ENCODE measurements at places on chromosomes 5 and 9.

GRCh38 chr9:76519075-76519835 is 60.3 kb downstream of the GCNT1 start:
- DNase-seq, result no peak

DNA sequence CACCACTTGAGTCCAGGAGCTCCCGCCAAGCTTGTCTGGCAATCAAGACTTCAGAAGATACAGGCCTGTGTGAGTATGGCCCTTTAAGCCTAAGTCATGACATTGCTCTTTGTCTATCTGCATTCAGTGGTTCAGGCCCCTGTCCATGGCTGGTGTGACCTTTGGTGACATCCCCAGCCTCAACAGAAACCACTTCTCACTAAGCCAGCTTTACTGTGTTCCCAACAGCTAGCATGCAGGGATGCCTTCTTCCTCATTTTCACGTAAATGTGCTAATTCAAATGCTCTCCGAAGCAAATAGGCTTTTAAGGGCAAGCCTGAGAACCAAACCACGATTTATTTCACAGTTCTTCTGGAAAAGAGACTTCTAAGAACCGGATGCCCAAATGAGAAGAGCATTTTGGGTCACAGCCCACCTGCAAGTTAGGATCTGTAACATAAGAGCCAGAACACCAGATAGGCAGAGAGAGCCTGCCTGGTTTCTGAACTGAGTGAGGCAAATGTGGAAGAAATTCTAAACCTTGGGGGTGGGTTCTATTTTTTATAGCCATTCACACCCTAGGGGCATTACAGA is 14.9 kb downstream of the CD180 start:
- DNase-seq, result no peak

- DNase-seq, result no peak
Observed at GRCh38 chr5:6410421-6410820, 32.1 kb upstream of the MED10 start.

DNA sequence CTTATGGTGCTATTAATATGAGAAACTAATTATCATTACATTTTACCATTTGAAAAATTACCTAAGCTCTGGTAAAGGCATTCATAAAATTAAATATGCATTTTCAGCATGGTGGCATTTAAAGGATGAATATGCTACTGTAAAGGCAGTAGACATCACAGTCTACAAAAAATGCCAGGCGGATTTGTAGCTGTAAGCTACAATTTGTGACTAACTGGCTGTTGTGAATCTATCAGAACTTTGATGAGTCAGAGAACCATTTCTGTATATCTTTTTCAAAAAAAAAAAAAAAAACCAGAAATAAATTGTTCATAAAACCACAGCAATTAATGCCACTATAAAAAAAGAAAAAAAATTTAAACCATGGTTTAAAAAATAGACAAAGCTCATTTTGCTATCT is 186.3 kb downstream of the NFIB start:
- no peak for DNase-seq

- no peak for DNase-seq
Observed at GRCh38 chr5:169889572-169889971, 90.7 kb downstream of the INSYN2B start.

DNA sequence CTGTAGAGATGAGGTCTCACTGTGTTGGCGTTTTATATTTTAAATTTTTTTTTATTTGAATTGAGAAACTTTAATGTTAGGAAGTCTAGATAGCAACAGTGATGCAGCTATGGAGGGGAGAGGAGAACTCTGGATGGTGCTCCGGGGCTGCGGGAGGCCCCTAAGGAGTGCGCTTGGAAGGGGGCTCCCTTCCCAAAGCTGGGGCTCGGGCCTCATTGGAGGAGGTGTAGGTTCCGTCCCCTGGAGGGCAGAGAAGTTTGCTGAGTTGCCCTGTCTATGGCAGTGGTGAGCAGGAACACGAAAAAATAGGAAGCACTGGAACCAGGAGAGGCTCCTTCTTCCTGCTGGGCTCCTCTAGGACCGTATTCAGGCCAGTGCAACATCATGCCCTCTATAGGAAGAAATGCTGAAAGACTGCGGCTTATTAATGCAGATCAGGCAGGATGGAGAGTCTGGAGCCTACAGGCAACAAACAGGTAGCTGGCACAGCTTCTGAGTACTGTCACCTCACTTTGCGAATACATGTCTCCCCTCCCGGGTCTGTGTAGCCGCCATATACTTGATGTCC is 16.1 kb downstream of the AHRR start:
- DNase-seq, result no peak

DNA sequence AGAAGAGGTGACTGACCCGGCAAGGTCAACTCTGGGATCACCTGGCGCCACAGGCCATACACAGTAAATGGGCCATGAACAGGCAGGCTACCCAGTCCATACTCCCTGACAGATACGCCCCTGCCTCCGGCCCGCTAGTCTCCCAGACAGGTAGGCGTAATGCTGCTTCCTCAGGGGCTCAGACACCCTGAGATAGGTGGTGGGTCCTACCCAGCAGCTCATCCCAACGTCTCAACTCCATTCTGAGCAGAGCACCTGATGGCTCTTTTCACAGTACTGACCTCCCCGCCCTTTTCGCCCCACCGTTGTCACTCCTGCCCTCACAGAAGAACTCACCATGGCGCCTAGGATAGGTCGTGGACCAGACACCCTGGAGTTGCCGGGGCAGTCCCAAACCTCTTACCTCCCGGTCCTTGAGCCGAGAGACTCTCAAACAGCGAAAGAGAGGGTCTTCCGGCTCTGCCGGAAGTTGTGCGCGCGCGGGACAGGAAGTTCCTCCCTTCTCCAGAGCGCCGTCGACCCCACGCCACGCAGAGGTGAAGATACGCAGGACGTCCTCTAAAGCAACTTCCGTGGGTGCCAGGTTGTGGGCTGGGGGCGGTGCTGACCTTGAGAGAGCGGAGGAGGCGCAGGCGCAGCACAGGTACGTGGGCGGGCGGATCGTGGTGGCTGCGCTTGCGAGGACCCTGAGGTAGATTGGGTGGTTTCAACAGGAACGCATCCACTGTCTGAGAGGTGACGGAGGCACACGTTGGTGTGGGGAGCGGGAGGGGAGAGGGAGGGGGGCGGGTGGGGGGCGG is at the start of gene TMEM161B:
Gene TMEM161B (minus strand): TSS at position 461 of the 800 bp plus-strand sequence. CDS start 122 bp downstream, at position 339.
- DNase-seq, result peak; percentile 96

DNA sequence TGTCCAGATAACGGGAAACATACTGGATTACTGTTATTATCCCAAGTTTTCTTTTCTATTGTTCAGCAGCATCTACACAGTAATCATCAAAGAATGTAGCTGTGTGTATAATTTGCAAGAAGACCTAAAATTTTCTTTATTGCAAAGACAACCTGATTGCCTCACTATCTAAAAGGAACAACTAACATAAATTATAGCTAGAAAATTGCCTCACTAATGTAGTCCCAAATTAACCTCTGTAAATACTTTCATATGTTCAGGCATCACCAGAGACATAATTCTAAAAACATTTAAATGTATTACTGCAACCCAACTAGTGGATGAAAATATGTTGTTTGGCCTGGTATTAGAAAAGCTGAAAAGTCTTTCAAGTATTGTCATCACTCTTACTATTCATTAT is 275.4 kb downstream of the CDH12 start:
- no peak for DNase-seq

DNA sequence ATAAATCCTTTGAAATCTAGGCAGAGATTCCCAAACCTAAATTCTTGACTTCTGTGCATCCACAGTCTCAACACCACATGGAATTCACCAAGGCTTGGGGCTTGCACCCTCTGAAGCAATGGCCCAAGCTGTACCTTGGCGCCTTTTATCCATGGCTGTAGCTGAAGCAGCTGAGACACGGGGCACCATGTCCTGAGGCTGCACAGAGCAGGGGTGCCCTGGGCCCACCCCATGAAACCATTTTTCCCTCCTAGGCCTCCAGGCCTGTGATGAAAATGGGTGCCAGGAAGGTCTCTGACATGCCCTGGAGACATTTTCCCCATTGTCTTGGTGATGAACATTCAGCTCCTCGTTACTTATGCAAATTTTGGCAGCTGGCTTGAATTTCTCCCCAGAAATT is 158.6 kb upstream of the NUDT12 start:
- DNase-seq, result no peak

DNA sequence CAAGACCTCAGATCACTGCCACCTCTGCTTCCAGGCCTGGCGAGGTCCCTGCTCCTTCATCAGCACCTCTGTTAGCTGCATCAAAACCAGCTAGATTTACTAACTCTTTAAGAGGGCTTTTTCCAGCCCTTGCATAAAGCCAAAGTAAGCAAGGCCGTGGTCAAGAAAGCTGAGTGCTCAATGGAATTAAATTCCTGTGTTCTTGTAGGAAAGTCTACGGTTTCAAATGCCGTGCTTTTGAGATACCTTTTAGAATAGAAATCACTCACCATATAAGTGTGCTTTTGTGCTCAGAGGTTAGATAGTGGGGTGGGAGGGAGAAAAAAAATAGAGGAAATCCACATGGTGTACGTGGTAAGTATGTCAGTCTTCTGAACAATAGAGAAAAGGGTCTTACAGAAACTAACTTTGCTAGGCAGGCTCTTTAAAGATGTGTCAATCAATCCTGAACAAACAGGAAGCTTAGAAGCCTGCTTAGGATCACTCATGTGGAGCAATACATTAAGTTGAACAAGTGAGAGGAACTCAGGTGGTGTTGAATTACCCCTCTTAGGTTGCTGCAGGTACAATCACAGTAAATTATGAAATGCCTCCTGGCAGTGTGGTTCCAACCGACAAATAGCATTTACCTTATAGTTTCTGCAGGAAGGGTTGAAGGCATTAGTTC is 79.7 kb downstream of the SEMA6A start:
- DNase-seq, result no peak

DNA sequence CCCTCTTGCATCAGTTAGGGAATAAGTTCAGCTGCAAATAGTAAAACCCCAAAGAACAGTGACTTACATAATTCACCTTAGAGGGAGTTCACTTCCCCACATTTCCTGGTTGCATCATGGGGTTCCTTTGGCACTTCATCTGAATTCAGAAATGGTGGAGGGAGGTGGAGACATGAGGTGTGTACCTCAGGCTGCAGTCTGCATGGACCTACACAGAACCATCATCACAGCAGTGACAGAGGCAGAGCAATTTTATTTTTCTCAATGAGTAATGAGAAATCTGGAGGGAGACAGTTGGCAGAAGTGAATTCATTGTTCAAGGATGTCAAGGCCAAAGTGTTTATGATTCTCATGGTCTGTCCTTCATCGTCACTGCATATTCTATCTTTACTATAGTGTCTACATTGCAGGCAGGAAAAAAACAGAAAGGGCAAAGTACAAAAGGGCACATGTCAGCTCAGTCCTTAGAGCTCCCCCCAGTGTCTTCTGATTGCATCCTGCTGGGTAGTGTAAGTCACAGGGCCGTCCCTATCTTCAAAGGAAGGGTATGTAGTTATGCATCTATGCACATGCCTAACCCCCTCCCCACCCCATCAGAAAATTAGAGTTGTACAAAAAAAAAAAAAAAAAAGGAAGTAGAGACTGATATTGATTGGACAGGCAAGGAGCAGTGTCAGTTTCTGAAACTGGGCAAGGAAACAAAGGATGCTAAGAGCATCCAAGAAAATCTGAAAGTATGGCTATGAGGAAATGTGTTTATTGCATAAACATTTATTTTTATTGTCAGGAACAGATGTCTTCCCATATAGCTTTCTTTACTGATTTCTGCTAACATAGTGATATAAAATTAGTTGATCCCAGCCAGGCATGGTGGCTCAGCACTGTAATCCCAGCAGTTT is 132.7 kb upstream of the APC start:
- DNase-seq, result no peak

- no peak for DNase-seq
Observed at GRCh38 chr5:179509239-179509638, 41.1 kb upstream of the RUFY1 start.

DNA sequence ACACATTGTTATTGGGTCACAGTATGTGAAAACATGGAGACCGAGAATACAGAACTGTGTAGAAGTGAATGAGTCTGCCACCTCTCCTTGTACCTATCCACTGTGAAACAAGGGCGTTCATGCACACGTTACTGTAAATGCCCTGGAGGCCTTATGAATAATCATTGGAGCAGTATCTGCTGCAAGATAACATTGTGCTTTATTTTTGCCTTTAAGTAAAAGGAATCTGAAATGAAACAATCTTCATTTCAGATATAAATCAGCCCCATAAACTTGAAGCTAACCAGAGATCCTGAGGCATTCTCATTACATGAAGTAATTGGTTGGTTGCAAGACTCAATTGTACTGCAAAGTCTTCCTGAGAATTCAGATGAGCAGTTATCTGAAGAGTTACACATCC is 419.6 kb downstream of the KDM4C start:
- no peak for DNase-seq

- no peak for DNase-seq
Observed at GRCh38 chr5:141705469-141705868, 23.4 kb upstream of the ARAP3 start.

GRCh38 chr5:886716-887325 is 5.8 kb downstream of the BRD9 start:
- no peak for DNase-seq

DNA sequence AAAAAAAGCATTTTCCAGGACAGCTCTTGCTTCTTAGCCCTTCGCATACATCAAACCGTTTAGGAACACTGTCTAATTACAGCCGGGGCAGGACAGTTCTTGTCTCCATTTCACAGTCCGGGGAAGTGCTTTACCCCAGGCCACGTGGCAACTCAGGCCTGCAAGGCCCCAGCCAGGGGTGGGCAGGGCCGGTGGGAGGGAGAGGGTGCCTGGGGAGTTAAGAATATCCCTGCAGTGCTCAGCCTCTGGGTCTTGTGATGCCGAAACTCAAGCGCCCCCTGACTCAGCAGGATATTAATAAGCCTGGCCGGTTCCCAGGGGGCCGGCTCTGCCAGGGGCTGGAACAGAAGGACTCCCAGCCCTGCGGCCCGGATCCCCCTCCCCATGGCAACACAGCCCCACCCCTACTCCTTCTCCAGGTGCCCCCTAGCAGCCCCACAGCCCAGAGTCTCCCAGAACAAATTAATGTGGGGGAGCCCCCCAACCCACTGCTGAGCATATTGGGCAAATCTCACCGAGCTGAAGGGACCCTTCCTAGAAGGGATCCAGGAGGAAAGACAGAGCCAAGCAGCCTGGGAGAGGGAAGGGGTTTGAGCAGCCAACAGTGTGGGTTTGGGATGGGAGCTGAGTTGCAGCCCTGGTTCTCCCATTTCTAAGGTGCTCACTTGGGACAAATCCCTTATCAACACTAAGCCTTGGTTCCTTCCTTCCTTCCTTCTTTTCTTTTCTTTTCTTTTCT is 45.3 kb downstream of the PLPP7 start:
- DNase-seq, result no peak

DNA sequence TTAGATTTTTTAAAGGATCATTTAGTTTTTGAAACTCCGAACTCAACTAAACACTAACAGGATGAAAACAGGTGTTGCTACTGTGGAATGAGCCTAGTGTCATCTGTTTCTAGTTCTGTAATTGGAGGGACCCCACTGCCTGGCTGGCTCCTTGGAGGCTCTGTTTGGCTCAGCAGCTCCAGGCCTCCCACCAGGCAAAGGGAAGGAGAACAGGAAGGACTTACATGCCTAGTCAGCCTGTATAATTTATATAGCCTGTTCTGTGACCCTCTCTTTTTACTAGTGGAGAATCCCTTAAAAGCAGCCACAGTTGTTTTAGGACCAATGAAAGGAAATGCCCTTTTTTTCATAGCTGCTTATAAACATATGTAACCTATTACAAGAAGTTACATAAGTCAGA is 21.1 kb upstream of the C5orf24 start:
- no peak for DNase-seq
